Esophagus mucosa (tissue), 1 donor: ENCODE measurements at places on chromosomes 7 and 10. TPM values are rescaled to one million over a fixed set of nuclear protein-coding genes. Genes with fewer than 3 reads are reported as not detected.

Gene CLIP2
- total RNA-seq, result 4.3 TPM

Gene PDZD7
- total RNA-seq, result 0.04 TPM

Gene WIPF3
- 1.2 TPM for total RNA-seq

Gene NUPR2
- 0.32 TPM for total RNA-seq

Gene KAT6B
- total RNA-seq, result 17.3 TPM

Gene LRRTM3
- total RNA-seq, result not detected

Gene FAM25G
- total RNA-seq, result 3.4 TPM

Gene PRPS1L1
- not detected for total RNA-seq

Gene ANXA8
- total RNA-seq, result 203 TPM

Gene CNTNAP2
- total RNA-seq, result 1.2 TPM

Gene ZNF783
- 5.8 TPM for total RNA-seq

Gene CD36
- total RNA-seq, result 4.2 TPM

Gene MRLN
- total RNA-seq, result not detected

Gene CDC14C
- not detected for total RNA-seq

Gene HOXA9
- total RNA-seq, result 1.7 TPM

Gene BLNK
- total RNA-seq, result 51.3 TPM

Gene CYP2C19
- total RNA-seq, result 1.4 TPM

Gene CARD11
- 0.80 TPM for total RNA-seq

DNA sequence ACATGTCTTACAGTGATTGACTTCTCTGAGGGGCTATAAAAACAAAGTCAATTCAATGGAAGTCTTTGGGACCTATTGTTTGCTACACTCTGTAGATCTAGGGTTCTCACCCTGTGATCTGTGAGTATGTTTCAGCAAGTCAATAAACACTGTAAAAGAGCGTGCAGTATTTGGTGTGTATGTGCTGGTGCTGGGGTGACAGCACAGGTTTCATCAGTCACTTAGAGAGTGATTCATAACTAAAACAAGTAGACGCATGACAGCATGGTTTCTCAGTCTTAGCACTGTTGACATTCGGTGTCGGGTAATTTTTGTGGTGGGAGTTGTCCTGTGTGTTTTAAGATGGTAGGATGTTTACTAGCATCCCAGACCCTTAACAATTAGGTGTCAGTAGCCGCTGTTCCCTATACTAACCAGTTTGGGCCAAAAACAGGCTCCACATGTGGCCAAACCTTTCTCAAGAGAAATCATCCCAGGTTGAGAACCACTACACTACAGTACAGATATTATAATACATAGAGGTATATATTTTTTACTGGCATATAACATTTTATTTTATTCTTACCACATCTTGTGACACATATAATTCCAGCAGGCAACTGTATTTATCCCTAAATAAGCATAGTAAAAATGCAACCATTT is 411.8 kb downstream of the ARL4A start:
- ATAC-seq, result peak; percentile 97

GRCh38 chr7:112547916-112548315 is 67.1 kb downstream of the LSMEM1 start:
- no peak for ATAC-seq

DNA sequence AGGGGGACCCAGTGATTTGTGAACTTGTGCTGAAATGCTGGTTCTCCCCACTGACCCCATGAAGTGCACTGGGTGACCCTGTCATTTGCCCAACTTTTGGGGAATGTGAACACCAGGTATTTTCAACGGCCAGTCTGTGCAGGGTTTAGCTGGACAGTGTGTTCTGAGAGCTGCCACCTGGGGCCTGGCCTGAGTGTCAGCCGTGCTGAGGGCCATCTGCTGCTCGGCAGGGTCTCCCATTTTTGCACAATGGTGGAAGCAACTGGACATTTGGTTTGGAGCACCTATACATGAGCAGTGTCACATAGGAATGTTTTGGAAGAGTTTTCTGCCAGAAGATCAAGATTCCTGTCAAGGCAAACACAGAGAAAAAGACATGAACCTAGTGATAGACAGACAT is 5.2 kb downstream of the CHN2 start:
- no peak for ATAC-seq

GRCh38 chr10:85175635-85176034 is 847.2 kb downstream of the CCSER2 start:
- ATAC-seq, result no peak

DNA sequence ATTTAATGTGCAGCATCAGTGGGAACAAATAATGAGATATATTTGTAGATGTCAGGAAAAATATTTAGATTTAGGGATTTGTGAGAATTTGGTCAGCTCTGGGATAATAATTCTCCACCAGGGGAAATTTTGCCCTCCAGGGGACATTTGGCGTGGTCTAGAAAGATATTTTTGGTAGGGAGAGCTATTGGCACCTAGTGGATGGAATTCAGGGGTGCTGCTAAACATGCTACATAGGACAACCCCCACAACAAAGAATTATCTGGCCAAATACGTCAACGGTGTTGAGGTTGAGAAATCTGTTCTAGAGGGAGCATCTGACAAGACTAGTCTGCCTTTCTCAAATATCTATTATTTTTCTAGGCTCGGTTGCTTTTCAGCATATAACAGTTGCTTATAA is 2.1 kb downstream of the ADK start:
- ATAC-seq, result no peak

DNA sequence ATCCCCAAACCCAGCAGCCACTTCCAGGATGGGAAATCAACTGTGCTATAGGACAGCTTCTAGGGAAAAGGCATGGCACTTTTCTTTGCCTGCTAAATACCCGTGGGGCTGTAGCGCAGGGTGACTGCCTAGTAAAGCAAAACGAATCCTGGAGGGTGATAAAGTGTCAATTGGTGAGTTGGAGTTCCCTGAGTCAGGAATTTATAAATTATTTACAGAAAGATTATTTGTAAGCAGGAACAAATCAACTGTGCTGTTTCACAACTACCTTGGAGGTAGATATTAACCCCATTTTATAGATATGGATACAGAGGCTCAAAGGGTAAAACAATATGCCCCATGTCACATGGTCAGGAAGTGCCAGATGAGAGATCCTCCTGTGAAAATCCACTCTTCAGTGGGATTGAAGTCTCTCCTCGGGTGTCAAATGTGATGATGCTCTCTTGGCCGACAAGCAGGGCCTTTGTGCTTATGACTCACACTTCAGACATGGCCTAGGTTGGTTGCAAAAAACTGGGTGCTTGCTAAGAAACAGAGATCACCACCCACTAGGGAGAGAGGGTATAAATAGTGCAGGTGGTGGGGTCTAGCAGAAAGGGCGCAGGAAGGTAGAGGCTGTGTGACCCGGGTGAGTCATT is 383.2 kb upstream of the ZMIZ1 start:
- ATAC-seq, result no peak

- ATAC-seq, result no peak
These were observed 460.4 kb downstream of the PTPRN2 start for GRCh38 chr7:158127241-158127640.

DNA sequence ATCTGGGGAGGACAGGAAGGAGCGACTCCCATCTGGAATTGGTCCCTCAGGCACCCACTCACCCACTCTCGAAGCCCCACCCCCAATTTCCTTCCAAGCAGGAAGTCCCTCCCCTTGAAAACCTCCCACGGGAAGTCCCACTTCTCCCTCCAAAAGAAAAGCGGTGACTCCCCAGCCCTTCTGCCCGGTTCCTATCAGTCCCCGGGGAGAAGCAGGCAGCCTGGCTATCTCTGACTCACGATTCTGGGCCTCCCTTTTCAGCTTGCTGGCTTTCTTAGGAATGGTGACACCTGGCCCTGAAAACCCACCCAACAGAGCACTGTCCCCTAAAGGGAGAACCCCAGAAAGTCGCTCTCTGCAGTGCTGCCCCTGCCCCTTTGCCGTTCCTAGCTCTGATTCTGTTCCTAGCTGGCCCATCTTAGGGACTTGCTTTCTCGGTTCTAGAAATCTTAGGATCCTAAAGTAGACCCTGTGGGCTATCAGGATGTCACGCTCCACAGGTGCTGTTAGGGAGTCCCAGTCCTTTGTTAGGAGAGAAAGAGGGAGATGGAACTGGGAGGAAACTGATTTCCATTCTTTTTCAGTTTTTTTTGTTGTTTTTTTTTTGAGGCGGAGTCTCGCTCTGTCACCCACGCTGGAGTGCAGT is 6.0 kb downstream of the TSC22D4 start:
- ATAC-seq, result no peak

GRCh38 chr10:124736491-124737136 is 7.6 kb downstream of the FAM53B start:
- ATAC-seq, result peak; percentile 71

DNA sequence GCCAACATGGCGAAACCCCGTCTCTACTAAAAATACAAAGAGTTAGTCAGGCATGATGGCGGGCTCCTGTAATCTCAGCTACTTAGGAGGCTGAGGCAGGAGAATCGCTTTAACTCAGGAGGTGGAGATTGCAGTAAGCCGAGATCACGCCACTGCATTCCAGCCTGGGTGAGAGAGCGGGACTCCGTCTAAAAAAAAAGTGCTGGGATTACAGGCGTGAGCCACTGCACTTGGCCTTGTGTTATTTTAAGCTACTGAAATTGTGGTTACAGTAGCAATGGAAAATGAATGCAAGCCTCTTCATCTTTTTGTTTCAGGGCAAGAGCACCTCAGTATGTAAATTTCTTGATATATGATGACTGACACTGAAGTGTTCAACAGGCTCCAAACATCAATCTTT is 106.4 kb upstream of the IMMP2L start:
- ATAC-seq, result no peak

- ATAC-seq, result peak; percentile 47
These were observed 17.6 kb upstream of the ORAI2 start for GRCh38 chr7:102415685-102416225.

GRCh38 chr10:100364735-100365391 is 17.8 kb downstream of the SCD start:
- ATAC-seq, result peak; percentile 97

GRCh38 chr10:22714479-22715289 is at the start of gene PIP4K2A:
TSS of gene PIP4K2A (minus strand) at chr10:22714578. CDS start at chr10:22714326, 252 bp downstream.
- ATAC-seq, result peak; percentile 93

- ATAC-seq, result no peak
These were observed 503.9 kb downstream of the PTPRN2 start for GRCh38 chr7:158083526-158084310.

- ATAC-seq, result no peak
These were observed 7.4 kb downstream of the RASSF4 start for GRCh38 chr10:44966816-44967509.

DNA sequence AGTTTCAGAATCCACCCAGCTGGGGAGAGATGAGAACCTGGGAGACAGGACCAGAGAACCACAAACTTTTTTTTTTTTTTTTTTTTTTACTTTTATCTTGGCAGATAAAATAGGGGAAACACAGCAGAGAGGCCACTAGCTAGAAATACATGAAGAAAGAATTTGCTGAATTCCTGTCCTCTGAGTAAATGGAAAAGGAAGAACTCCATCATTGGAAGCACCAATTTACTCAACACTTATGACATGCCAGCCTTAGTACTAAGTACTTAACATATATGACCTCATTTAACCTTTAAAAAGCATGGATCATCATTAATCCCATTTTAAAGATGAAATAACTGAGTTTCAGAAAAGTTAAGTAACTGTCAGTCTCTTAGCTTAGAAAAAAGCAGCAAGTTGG is 343.0 kb upstream of the NPSR1 start:
- no peak for ATAC-seq

DNA sequence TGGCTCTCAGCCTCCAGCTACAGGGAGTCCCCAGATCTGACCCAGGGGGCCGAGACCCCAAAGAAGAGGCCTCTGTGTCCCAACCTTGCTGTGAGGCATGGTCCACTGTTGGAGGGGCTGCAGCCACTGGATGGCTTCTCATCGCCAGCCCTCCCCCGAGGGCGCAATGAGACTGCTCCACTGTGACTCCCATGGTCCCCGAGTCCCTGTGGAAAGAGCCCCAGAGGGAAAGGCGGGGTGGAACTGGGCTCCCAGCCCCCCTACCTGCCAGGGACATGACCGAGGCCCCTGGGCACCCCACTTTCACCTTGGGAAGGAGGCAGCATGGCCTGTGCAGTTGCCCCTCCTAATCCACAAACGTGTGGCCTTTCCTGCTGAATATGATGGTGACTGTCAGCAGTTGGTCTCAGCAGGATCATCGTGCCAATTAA is 33.5 kb upstream of the RET start:
- ATAC-seq, result no peak

DNA sequence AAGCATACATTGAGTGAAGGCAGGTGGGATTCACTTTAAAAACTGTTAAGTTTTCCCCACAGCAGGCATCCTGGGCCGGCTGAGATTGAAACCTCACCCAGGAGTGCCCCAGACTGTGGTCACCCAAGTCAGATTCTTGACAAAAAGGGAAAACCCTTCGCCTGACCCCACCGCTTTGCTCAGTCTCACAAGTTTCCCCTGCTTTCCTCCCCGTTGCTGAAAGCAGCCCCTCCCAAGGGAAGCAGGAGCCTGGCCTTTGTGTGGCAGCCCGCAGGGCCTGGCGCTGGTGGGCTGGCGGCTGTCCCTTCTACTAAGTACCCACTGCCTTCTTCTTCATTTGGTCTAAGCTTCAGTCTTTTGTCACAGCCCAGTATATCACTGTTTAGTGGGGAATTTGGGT is 16.0 kb downstream of the RNF32 start:
- ATAC-seq, result no peak

DNA sequence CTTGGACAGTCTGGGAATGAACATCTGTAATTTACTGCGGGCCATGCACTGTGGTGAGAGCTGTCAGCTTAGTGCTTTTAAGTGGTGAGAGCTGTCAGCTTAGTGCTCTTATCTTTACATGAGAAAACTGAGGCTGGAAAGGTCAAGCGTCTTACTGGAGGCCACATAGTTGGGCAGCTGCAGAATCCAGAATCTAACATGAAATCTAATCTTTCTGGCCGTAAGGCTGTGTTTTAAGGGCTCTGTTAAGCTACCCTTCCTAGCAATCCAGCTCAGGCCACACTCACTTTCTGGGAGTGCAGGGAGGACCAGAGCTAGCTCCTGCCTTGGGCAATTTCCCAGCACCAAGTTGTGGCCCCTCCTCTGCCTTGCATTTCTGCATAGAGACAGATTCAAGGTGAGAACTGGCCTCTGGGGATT is 70.2 kb downstream of the SORCS3 start:
- ATAC-seq, result no peak

GRCh38 chr10:55631071-55631654 is 729.9 kb downstream of the ZWINT start:
- peak; percentile 36 for ATAC-seq

- ATAC-seq, result no peak
These were observed 9.9 kb upstream of the OR6V1 start for GRCh38 chr7:143042159-143042789.

DNA sequence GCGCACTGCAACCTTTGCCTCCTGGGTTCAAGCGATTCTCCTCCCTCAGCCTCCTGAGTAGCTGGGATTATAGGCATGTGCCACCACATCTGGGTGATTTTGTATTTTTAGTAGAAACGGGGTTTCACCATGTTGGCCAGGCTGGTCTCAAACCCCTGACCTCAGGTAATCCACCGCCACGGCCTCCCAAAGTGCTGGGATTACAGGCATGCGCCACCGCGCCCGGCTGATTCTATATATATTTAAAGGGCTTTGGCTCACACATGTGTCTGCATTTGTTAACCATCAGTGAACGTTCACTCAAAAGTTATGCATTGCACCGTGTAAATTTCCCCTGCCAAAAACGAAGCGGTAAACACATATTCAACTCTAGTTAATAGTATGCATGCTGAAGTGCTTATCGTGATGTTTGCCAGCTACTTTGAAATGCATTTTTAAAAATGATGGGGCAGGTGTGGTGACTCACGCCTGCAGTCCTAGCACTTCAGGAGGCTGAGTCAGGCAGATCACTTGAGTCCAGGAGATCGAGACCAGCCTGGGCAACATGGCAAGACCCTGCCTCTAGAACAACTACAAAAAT is 17.7 kb upstream of the WIPI2 start:
- no peak for ATAC-seq
